Left ventricle myocardium inferior (tissue), 1 donor: ENCODE measurements at places on chromosomes 2 and 18.

GRCh38 chr2:98156304-98156703 lies 69.3 kb downstream of the VWA3B start:
- no peak for DNase-seq

DNA sequence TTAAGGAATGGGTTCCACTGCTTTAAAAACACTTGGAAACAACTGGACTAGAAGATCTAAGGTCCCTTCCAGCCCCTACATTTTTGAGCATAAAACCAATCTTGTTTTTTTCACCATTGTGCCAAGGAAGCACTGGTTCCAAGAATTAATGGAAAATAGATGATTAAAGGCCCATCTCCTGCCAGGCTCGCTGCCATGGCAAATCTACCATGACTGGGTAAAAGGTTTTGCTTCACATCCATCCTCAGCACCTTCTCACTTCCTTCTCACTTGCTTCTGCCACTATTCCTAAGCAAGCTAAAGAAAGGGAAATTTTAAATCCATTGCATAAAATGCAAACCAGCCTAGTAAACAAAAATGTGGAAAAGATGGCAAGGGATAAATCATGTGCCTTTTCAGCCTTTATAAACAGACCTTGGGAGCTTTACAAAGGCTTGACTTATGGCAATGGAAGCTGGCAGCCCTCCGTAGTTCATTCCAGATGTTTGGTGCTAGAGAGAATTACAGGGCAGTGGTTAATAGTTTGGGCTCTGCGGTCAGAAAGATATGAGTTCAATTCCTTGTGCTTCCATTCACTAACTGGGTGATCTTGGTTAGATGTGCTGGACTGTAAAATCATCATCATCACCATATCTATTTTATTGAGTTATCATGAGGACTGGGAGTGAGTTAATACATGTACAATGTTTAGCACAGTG lies 27.0 kb upstream of the ST3GAL5 start:
- no peak for DNase-seq

DNA sequence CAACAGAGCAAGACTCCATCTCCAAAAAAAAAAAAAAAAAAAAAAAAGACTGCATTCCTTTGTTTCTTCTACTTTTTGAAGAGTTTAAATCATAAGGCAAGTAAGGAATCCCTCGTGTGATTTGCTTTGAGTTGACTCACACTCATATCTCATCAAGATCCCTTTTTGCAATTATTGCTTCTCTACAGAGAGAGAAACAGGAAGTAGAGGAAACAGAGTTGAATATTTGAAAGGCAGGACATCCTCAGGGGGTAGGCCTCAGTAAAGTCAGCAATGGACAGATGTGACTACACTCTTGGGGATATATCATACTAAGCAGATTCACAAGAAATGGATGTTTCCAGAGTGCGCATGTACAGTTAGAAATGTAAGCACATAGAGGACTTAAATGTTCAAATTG lies 11.2 kb upstream of the EFR3B start:
- no peak for DNase-seq

GRCh38 chr2:176269319-176270099 lies at the start of gene MTX2:
MTX2 (plus strand) TSS chr2:176269442; CDS start chr2:176269630, 188 bp downstream.
- DNase-seq = peak; percentile 74

DNA sequence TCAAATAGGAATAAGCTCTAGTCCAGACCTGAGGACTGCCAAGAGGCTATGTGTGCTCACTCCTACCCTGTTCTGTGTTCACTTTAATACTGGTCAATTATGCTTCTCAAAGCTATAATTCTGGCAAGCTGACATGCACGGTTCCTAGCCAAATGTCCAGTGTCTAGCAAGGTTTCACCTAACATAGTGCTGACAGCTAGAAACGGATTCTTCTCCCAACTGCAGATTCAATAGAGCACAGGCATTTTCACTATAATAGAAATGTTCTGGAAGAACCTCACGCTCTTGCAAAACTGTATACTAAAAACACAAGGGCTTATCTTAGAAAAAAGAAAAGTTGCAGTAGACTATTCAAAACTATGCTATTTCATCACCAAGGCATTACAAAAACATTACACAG lies 45.1 kb downstream of the HDAC4 start:
- DNase-seq = no peak

- DNase-seq = no peak
These were observed 180.1 kb upstream of the OSR1 start for GRCh38 chr2:19538411-19538963.

DNA sequence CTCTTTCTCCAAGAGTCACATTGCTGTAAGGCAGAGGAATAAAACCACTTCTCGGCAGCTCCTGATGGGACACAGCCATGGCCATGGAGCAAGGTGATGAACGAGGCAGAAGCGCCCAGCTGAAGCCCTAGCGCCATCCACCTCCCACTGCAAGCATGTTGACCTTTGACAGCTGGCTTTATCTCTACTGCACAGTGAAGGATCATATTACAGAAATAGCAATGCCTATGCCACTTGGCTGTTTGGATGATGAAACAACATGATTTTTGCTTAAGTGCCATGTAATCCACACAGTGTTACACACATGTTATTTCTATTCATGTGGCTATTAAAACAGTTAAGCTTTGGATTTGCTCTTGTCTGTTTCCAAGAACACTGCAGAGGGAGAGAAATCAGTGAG lies 167.7 kb downstream of the VAPA start:
- DNase-seq = no peak

DNA sequence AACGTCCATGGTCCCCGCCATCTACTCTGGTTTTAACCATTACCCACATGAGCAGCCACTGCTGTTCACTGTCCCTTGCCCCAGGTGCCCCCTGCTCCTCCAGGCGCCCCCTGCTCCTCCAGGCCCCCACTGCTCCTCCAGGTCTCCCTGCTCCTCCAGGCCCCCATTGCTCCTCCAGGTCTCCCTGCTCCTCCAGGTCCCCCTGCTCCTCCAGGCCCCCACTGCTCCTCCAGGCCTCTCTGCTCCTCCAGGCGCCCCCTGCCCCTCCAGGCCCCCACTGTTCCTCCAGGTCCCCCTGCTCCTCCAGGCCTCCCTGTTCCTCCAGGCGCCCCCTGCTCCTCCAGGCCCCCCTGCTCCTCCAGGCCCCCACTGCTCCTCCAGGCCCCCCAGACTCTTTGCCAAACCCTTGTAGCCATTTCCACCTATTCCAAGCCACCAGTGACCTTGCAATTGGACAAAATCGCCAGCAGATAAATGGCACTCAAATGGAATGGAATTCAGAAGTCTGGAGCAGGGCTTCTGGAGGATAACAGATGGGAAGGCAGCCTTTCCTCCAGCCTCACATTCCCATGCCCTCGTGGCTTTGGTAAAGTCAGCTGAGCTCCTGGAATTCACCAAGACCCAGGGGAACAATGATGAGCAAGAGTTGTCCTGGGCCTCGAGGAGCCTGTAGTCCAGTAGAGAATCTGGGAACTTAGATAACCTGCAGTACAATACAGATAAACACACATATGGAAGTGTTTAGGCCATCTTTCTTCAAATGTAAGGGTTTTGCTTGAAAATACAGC lies 13.3 kb upstream of the RPL31 start:
- DNase-seq = no peak

DNA sequence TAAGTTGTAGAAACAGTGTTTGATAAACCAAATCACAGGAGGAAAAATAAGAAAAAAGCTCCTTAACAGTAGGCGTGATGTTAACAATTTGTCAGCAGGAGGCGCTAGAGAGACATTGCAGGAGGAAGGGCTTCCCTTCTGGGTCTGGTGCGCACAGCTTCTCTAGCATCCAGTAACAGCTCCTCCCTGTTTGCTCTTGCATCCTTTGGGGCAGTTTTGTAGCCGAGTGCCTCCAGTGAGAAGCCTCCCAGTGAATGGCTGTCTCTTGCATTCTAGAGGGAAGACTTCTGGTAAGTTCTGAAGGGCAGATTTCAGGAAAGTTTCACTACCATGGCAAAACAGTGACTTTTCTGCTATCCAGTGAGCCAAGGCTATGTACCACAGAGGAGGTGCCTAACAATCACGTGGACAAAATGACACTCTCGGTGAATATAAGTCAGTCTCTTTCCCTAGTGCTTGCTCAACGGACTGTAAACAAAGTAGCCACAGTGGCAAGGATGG lies 9.5 kb upstream of the ZNF396 start:
- peak; percentile 32 for DNase-seq

DNA sequence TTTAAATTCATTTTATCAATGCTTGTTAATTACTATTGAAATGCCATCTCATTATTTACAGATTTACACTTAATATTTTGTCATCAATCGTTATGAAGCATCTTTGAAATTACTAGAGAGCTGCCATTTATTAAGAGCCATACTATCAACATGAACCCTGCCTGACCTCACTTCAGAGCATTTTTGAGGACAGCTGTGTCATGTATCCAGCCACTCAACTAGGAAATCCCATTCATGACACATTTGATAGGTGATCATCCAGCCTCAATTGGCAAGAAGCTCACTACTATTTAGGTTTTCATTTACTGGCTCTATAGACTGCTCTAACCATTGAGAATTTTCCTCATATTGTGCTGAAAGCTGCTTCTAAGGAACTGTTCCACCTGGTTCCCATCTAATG lies 40.6 kb upstream of the TLK1 start:
- no peak for DNase-seq

DNA sequence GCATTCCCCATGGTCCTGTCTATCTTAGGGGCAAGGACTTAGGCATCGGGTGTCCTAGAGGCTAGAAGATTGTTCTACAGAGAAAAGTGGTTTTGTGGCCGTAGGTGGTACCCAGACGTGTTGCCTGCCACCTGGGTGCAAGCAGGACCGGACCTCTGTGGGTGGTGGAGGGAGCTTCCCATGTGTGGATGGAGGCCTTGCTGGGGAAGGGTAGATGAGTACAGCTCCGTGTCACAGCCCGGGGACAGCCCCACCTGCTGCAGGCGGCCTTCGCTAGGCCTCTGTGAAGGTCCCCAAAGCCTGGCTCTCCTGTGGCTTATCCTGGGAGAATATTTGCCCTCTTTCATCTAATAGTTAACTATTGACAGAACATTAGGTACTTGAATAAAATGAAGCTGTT lies 25.3 kb downstream of the CTIF start:
- DNase-seq = no peak

DNA sequence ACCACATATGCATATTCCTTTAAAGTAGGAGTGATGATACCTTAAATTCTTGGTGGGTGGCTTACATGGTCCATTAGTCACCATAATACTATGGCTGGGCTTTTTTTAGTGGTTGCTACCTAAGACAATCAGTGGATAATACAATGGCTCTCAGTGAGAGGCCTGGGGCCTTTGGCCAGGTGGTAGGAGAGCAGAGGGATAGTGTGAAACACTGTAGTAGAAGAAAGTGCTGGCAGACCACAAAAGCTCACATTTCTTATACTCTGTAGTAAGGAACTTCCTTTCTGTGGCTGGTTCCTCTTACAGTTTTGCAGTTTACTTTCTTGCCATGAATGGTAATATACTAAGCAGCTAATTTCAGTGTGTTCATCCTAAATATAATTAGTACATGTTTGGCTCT lies 583.5 kb downstream of the XIRP2 start:
- DNase-seq = no peak

- DNase-seq = no peak
These were observed 122.6 kb downstream of the GBX2 start for GRCh38 chr2:236045251-236046235.

DNA sequence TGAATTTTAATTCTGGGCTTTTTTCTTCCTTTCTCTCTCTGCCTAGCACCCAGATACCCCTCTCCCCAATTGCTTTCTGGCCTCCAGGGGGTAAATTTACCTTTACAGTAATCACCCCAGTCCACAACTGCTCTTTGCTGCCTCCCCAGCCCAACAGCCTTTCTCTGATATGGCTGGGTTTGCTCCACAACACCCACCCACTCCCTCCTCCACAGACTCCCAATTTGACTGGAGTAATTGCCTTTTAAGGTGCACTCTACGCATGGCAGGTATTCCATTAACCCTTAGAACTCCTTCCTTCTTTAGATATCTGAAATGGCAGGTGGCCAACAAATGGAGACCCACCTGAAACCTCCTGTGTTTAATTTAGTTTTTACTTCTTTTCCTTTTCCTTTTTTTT lies 3.6 kb downstream of the CELF4 start:
- DNase-seq = no peak

GRCh38 chr2:433216-433615 lies 145.3 kb upstream of the ALKAL2 start:
- no peak for DNase-seq

- DNase-seq = no peak
These were observed 210.4 kb downstream of the SOCS6 start for GRCh38 chr18:70499218-70499691.
